ENCODE measurements at places on chromosomes 7 and 10.

DNA sequence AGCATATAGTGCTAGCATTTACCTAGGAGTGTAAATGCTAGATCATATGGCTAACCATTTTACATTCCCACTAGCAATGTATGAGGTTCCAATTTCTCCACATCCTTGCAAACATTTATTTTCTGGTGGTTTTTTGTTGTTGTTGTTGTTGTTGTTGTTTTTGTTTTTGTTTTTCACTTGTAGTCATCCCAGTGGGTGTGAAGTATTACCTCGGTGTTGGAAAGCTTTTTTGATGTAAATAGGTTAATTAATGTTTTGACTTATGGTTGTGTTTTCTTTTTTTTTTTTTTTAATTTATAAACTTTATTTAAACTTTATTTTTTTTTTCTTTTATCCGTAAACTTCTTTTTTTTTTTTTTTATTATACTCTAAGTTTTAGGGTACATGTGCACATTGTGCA is 15.3 kb upstream of the TSGA13 start:
- no peak for DNase-seq

DNA sequence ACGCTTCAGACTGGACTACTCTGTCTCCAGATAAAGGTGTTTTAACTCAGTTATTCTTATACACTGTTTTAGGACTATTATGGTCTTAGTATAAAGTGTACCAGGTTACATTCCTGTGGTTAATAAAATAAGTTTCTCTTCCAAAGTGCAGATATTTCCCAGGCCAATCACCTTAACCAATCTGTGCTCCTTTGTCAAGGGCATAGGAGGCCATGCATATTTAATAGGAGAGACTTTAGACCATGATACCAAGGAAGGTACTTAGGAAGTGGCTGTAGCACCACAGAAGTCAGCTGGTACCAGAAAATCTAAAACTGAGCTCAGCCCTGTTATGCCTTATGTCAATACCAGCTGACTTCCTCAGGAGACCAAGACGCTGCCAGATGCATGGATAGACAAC is 226.5 kb upstream of the TMEM72 start:
- no peak for DNase-seq

DNA sequence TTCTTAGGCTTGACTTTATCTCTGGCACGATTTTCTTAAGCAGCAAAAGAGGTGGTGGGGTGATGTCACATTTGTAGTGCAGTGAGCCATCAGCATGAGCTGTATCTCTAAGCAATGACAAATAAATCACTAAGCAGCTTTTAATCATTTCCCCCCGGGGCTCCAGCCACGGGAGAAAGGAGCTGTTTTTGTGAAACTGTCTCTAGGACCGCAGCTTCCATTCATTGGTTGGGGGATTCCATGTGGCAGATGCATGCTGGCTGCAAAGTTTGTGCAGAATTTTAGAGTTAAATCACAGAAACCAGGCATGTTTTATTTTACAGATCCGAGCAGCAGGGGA is 464 bp downstream of the KIAA1217 start:
- no peak for DNase-seq

DNA sequence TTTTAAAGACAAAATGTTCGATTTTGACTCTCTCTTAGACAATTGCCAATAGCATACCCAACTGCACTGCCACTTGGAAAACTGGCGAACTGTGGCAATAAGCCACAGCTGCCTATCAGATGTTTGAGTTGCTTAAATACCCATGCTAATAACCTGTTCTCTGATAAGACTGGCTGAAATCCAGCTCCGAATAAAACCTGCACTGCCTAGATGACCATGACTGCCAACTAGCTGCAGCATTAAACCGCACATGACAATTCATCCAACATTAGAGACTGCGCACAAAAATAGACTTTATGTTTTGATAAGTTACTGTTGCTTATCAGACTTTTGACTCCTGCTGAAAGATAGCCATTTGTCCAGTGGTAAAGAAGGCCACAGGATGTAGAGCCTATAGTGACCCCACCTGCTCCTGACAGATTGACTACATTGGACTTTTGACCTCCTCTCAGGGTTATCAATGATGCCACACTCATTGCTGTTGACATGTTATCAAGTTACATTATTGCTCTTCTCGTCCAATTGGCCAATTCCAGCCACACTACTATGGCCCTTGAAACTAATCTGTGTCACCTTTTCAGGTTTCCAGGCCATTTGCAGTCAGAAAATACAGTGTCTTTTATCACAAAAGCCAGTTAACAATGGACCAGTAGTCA is 299.0 kb downstream of the HGF start:
- no peak for DNase-seq

- peak; percentile 28 for DNase-seq
These were observed 30.6 kb downstream of the CISD1 start for GRCh38 chr10:58299580-58299979.

DNA sequence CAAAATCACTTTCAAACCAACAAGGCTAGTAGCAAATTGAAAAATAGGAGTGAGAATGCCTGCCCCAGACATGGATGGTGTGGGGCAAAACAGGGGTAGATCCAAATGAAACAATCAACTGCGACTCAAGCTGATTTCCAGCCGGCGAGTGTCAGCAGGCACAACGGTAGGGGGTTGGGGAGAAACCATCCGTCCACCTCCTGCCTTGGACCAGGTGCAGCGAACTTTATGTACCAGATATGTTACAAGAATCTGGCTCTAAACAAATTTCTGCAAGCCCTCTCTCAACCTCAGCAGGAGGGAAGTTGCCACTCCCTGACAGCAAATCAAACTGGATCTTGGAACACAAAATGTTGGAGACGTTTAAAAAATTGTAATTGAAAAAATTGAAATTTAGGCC is 45.2 kb downstream of the PYROXD2 start:
- DNase-seq, result no peak

- DNase-seq, result no peak
These were observed 206.5 kb upstream of the PRKCQ start for GRCh38 chr10:6786579-6787031.

DNA sequence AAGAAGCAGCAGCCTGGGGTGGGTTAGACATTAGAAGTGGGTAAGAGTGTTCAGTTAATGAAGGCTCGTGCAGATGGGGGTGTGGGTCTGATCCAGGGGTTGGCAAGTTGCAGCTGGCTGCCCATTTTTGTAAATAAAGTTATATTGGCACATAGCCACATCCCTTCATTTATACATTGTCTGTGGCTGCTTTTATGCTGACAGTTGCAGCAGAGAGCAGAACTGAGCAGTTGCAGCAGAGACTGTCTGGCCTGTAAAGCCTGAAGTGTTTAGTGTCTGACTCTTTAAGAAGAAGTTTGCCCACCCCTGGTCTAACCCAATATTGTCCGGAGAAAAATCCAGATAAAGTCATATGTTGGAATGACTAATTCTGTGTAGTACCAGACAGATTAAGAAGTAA is 38.1 kb downstream of the GLRX3 start:
- DNase-seq, result no peak

GRCh38 chr10:103849880-103850571 is 5.3 kb downstream of the SH3PXD2A start:
- no peak for DNase-seq

DNA sequence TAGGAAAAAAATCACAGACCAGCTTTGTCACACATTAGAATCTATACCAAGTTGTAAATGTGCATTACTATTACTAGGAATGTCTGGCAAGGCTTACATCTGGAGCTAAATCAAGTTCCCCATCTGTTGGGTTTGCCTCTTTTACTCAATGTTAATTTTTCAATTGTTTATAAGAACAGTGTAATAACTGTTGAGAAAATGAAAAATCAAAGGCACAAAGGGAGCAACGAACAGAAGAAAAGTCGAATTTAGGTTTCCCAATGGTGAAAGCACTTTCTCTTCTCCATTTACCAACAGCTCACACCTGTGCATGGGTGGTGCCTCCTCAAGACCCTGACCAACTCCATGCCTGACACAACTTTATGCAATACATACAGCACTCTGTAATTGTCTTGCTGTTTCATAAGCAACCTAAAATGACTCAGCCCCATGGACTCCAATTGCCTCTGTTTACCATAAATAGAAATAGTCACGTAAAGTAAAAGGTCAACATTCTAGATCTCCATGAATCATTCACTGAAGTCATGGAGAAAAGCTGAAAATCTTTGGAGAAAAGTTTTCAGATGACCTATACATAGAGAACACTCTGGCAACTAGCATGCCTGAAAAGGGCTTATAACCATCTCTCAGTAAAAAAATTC is 95.5 kb upstream of the KCNIP2 start:
- DNase-seq, result no peak

DNA sequence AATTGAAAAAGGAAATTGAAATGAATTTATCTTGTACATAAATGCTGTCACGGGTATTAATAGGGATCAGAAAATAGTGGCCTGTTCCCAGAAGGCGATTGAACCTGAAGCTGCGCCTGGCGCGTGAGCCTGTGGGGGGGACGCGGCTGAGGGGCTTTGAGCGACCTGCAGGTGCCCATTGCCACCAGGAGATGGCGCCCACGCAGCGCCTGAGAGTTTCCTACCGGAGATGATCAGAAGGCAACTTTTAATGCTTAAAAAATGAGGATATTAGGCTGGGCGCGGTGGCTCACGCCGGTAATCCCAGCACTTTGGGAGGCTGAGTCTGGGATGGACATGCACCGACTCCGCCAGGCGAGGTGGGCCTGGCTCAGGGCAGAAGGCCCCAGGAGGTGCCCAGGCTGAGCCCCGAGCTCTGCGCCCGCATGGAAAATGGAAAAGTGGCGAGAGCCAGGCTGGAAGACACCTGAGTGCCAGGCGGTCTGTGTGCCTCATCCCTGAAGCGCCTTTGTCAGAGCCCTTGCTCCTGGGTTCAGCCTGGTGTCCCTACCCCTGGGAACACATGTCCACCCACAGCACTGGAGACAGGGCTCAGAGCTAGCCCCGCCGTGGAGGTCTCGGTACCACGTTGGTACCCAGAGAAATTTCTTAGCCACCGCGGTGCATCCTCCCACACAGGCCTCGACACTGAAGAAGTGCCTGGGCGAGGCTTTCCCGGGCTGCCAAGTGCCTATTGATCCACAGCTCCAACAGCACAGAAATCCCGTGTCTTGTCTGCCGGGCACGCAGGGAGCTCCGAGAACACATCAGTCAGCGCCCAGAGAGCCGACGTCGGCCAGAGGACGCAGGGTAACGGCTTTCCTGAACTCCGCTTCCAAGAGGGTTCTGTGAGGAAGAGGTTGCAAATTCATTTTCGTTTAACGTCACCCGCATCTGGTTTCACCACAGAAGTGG is 117.4 kb downstream of the INPP5A start:
- DNase-seq, result peak; percentile 30

DNA sequence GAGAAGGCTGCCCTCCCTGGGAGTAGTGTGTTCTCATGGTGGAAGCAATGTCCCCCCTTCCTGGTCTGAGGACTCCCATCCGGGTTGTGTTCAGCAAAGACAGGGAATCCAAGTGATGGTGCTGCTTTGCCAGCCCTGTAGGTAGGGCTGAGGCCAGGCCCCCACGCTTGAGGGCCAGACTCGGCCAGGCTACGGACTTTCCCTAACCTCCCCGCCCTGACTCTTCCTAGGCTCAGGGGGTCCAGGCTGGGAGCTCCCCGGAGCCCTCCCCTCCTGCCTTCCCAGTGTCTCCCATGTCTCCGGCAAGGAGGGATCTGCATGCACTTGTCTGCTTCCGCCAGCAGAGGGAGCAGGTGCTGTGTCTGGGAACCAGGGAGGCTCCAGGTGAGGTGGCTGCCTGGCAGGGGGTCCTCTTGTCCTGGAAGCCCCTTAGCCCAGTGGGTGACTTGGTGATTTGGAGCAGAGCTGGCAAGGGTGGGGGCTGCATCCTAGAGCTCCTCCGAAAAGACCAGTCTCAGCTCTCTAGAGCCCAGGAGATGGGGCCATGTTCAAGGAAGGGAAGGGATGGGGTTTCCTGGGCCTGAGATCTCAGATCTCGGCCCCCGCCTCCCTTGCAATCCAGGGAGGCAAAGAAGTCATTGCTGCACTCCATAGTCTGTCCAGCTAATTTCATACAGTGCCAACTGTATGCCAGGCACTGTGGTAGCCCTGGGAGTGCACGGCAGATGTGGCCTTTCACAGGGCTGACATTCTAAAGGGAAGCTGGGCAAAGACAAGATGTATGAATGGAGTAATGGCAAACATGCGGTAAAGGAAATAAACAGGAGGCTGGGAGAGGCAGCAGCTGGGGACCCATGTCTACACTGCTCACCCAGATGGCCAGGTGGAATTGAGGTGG is 20.3 kb upstream of the SFRP5 start:
- DNase-seq, result no peak

GRCh38 chr7:11336432-11336831 is 362.8 kb downstream of the PHF14 start:
- no peak for DNase-seq

DNA sequence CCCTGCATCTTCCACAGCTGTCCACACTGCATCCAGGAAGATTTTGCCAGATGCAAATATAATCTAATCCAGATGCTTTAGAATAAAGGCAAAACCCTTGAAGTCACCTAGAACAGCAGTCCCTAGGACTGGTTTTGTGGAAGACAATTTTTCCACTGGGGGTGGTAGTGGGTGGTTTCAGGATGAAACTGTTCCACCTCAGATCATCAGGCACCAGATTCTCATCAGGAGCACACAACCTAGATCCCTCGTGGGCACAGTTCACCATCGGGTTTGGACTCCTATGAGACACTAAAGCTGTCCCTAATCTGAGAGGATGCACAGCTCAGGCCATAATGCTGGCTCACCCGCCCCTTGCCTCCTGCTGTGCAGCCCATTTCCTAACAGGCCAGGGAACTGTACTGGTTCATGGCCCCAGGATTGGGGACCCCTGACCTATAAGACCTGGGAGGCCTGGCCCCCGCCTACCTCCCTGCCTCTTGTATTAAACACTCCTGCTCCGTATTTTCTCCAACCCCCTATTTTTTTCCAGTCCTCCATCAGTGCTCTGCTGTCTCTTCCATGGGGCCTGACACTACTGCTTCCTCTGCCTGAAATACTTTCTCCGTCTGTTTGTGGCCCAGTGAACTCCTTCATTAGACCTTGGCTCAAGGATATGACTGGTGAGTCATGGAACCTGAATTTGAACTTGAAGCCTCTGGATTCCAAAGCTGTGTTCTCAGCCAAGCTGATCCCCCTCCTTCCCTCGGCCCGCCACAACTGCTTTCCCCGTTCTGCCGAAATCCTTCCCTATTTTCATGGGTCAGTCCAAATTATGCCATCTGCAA is 79.9 kb upstream of the RHEB start:
- DNase-seq, result peak; percentile 13

GRCh38 chr7:128408709-128409595 is 830 bp downstream of the IMPDH1 start:
- DNase-seq, result no peak

GRCh38 chr10:44948642-44949041 is 11.0 kb upstream of the RASSF4 start:
- DNase-seq, result no peak

- DNase-seq, result no peak
These were observed 77.1 kb upstream of the SCIN start for GRCh38 chr7:12493407-12493806.

DNA sequence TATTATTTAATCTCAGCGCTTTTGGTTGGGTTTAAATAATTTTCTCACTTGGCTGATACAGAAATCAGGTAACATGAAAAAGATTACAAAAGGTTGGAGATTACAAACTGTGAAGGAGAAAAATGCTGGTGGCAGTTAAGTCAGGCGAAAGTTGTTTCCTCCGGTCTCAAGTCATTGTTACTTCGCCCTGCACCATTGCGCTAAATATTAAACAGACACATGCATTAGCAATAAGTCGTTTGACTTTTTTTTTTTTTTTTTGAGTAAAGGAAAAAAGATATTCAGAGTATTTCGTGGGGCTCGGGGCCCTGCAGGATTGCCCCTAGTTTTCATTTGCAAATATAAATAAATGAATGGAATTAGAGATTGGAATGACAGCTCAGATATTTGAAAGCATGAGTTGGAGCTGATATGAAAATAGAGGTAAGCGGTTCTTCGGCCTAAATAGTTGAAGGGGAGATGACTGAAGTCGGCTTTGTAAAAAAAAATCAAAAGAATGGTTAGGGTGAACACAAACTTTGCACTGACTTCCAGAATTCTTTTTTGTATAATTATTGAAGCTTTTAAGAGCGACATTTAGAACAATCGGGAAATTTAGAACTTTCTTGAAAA is 914 bp downstream of the SDHAF3 start:
- no peak for DNase-seq

All from NT2/D1 (cell line).